ENCODE measurements at places on chromosomes 13 and 19.

GRCh38 chr13:43260999-43261398, 237.6 kb downstream of the DNAJC15 start:
- DNase-seq = no peak

DNA sequence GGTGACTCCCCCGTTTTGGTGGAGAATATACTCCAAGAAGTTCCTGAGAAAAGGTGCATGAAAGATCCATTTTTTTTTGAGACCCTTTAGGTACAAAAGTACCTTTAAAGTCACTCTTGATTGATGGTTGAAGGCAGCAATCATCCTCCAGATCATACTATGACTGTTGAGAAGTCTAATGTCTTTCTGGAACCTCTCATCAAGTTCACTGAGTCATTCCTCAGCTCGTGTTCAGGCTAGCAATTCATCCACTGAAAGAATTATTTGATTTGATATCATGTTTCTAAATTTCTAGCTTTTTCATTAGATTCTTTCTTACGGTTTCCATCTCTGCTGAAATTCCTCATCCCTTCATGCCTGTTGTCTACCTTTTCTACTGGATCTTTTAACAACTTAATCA, 65.1 kb upstream of the GJB6 start:
- DNase-seq = no peak

GRCh38 chr19:821825-822503, at the start of gene PLPPR3:
Gene PLPPR3 (minus strand): TSS chr19:821955. CDS start chr19:821559, 396 bp downstream.
- DNase-seq = no peak

GRCh38 chr13:39371706-39372105, 231.3 kb downstream of the LHFPL6 start:
- DNase-seq = no peak

GRCh38 chr13:91946498-91947070, 548.2 kb downstream of the GPC5 start:
- no peak for DNase-seq

DNA sequence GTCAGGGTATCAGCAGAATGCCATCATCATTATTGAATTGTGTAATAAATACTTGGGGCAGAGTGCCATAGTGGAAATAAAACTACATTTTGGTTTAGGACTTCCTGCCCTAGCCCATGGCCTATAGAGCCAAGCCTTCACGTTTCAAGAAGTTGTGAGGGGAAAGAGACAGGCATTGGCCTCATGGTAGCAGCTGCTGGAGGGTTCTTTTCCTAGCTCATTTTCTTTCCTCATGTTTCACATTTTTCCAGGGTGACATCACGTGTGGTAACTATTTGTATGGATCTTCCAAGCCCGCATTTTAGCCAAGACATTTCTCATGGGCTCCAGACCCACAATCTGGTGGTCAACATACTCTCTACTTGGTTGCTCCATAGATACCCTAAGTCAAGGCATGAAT, 80.4 kb downstream of the LRCH1 start:
- DNase-seq = no peak

DNA sequence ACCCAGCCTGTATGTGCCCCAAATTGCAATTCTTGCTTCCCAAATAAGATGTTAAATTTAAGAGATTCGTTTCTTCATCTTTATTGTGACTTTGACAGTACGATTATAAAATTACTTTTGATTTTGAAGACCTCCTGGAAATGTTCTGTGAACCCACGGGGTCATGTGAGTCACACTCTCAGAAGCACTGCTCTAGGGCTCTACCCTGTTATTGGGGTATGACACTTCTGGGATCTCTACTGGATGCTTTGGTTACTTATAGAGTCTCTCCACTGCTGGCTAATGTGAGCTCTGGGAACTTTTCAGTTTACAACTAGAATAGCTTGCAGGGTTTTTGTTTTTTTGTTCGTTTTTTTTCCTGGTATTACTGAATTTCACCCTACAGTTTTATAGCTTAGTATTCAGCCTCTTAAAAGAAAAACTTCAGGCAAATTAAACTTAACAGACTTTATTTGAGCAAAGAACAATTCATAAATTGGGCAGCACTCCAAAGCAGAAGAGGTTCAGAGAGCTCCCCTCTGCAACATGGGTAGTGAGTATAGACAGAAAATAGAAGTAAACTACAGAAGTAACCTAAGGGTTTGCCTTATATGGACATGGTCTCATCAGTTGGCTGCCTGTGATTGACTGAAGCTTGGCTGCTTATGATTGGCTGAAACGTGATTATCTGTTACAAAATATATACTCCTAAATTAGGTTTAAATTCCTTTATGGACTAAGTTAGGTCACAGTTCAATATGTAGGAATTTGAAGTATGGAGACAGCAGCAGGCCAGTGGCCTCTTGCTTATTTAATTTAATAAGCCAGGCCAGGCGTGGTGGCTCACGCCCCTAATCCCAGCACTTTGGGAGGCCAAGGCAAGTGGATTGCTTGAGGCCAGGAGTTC, 28.5 kb upstream of the PSPC1 start:
- DNase-seq = no peak

DNA sequence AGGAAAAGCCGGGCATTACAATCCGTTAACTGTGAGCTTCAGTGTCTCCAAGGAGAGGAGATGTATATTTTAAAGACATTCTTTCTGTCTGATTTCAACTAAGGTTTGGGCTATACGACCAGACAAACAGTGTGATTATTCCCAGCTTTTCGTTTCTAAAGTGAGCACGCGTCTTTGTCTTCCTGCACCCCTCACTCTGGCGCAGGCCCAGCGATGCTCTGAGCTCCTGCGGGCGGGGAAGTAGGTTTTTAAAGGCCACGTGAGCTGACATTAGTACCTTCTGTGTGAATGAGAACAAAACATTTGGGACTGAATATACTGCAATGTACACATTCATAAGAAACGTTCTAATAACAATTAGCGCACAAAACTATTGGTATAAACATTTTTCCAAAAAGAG, 15.3 kb upstream of the RANBP3 start:
- DNase-seq = no peak

DNA sequence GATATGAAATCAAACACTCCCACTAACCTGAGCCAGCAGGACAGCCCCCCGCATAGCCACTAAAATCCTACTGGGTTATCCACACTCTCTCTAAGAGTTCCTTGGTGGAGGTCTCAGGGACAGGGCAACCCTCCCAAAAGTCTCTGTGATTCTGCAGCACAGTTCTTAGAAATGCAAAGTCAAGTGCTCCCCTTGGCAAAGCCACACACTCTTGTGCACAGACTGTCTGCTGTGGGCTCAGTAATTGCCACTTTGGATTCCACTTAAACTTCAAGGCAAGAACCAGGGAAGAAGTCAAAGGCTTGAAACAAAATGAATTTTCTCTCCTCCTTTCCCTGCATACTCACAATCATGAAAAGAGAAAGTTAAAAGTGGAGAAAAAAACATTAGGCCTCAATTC, 61.5 kb downstream of the DOCK9 start:
- no peak for DNase-seq

DNA sequence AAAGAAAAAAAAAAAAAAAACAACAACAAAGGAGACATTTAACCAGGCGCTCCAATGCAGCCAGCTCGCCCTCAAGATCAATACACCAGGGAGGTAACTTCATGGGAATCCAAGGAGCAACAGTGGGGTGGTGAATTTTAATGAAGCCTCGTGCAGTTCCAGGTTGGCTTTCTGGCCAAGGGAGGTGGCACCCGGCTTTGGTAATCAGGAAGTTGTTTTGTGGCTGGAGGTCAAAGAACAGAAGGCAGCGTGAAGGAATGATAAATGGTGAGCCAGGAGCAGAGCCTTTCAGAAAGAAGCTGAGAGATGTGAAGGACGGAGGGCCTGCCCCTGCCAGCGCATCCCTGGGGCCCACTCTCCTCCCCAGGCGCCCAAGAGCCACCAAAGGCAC, 188.2 kb upstream of the TSC22D1 start:
- no peak for DNase-seq
